GM12878 (cell line): ENCODE measurements at places on chromosomes 3 and 15.

GRCh38 chr3:160346511-160346910, 52.5 kb downstream of the IFT80 start:
- no peak overlapping the region for H3K4me3 ChIP-seq
- no peaks in the 10 kb centered on the region for H3K4me1 ChIP-seq
- H3K36me3 ChIP-seq = no peaks in the 10 kb centered on the region
- no peak overlapping the region for H3K27ac ChIP-seq
- H3K27me3 ChIP-seq = no peaks in the 10 kb centered on the region

DNA sequence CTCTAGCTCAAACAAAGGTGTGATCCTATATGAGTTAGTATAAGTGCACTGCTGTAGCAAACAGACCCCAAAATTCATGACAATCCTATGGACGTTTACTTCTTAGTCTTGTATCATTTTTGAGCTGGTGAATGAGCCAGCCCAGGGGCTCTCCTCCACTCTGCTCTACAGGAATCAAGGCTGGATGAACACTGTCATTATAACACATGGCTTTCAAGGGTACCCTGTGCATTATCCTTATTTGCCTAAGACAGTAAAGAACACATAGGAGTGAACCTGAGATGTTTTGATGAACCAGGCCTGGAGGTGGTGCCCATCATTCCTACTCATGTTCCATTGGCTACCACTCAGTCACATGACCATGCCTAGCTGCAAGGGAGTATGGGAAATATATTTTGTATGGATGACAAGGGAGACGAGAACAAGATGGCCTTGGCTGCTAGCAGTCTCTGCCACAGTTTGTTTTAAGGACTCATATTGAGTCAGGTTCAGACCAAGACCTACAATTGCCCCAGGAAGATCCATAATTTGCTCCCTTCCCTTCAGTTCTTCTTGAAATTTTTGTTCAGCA, 107.4 kb upstream of the HES1 start:
- DNase-seq = no peak
- H3K4me3 ChIP-seq = no peak overlapping the region
- H3K27ac ChIP-seq = no peak overlapping the region
- H3K4me1 ChIP-seq = no peaks in the 10 kb centered on the region
- H3K27me3 ChIP-seq = peaks cover 1% of the 10 kb centered on the region; the same call in 1 of the 2 replicates

- no peak for DNase-seq
- no peaks in the 10 kb centered on the region for H3K27me3 ChIP-seq
- H3K36me3 ChIP-seq = peaks cover 6% of the 10 kb centered on the region
- no peak overlapping the region for H3K4me3 ChIP-seq
Observed at GRCh38 chr3:57852896-57853295, 96.8 kb downstream of the SLMAP start.

DNA sequence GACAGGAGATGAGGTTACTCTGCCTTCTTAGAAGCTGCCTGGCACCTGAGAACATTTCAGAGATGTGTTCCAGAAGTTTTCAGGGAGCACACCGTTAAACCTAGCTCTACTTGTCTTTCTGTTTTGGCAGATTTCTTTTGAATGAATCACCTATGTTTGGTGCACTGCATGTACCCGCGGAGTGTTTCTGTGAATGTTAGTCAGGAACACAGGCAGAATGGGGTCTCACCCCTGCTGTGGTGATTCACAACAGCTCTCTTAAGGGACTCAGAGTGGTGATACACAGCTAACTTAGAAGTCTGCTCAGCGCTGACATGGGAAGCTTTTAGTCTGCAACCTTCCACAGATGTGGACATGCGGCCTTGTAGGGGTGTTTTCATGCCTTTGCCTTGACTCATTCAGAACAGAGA, 24.0 kb downstream of the TSEN2 start:
- H3K27me3 ChIP-seq = no peaks in the 10 kb centered on the region
- no peak overlapping the region for H3K4me3 ChIP-seq
- H3K4me1 ChIP-seq = no peaks in the 10 kb centered on the region
- no peak for DNase-seq
- no peak overlapping the region for H3K27ac ChIP-seq

DNA sequence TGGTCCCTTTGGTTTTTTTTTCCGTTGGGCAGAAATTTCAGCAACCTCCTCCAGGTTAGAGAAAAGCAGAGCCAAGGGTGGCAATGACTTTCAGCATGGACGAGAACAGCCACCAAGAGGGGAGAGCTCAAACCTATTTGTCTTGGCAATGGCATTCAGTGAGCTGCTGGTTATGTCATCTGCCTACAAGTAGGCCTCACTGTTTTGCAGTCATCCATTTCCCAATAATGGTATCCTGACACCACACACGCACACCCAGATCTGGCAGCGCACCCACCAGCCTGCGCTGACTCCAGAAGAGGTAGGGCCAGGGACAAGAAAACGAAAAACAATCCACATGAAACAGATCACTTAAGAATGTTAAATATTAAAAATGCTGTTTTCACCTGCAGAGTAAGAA, 92.3 kb downstream of the MAGI1 start:
- no peak overlapping the region for H3K27ac ChIP-seq
- no peaks in the 10 kb centered on the region for H3K27me3 ChIP-seq
- no peak for DNase-seq
- H3K4me3 ChIP-seq = no peak overlapping the region

GRCh38 chr3:12409684-12410596, 74.3 kb upstream of the TSEN2 start:
- H3K36me3 ChIP-seq = no peaks in the 10 kb centered on the region
- no peaks in the 10 kb centered on the region for H3K4me1 ChIP-seq
- H3K27ac ChIP-seq = no peak overlapping the region
- H3K4me3 ChIP-seq = no peak overlapping the region
- no peak for DNase-seq
- peaks cover 2% of the 10 kb centered on the region for H3K27me3 ChIP-seq

GRCh38 chr15:64050281-64051092, 4.2 kb upstream of the DAPK2 start:
- no peak overlapping the region for H3K4me3 ChIP-seq
- no peak overlapping the region for H3K27ac ChIP-seq
- H3K36me3 ChIP-seq = no peaks in the 10 kb centered on the region
- no peak for DNase-seq
- H3K27me3 ChIP-seq = no peaks in the 10 kb centered on the region
